CMK (cell line): ENCODE measurements at places on chromosomes 1 and 21.

DNA sequence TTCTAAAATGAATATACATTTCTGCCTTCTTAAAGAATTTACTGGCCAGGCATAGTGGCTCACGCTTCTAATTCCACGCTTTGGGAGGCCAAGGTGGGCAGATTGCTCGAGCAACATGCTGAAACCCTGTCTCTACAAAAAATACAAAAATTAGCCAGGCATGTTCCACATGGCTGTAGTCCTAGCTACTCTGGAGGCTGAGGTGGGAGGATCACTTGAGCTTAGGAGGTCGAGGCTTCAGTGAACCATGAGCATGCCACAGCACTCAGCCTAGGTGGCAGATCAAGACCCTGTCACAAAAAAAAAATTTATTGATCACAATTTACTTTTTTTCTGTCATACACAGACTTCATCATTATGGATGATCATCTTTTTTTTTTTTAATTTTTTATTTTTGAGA lies 11.5 kb downstream of the CDC14A start:
- no peak for DNase-seq

DNA sequence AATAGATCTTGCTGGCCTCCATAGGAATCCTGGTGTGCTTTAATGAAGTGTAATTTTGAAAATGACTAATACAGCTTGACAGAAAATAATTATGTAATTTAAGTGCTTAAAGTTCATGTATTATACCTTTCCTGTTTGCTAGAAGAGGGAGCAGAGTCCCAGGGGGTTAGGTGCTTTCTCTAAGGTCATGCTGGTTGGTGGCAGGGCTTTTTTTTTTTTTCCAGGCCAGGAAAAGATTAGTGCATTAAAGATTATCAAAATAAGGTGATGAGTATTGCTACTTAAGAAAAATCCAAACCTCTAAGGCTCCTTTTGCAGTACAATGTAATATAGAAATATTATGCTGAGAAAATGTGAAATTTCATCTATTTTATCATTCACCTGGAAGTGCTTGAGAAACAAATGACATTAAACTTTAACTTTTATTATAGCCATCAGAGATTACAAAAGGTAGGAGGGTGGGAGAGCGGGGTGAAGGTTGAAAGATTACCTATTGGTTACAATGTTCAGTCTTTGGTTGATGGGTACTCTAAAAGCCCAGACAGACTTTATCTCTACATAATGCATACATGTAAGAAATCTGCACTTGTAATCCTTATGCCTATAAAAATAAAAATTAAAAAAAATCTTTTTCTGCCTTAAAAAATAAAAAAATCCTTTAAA lies 110.8 kb downstream of the RABGAP1L start:
- DNase-seq, result no peak

- DNase-seq, result no peak
Observed at GRCh38 chr1:53643041-53643880, 95.7 kb downstream of the GLIS1 start.

- no peak for DNase-seq
Observed at GRCh38 chr1:177172866-177173265, 2.1 kb downstream of the BRINP2 start.

DNA sequence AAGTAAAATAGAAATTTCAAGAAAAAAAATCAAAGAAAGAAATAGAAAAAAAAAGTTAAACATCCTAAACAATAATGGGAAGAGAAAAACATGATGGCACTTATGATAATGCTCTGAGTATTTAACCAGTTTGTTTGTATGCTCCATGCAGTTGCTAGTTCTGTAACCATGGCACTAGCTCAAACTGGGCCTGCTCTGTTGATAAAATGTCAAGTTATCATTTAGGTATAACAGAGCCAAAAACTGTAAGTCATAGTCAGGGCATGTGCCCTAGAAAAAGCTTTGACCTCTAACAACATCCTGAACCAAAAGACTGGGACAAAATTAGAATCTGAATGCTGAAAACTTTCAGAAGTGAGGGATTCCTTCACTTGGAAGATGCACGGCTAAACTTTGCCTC lies 148.9 kb downstream of the KCNT2 start:
- DNase-seq, result no peak

DNA sequence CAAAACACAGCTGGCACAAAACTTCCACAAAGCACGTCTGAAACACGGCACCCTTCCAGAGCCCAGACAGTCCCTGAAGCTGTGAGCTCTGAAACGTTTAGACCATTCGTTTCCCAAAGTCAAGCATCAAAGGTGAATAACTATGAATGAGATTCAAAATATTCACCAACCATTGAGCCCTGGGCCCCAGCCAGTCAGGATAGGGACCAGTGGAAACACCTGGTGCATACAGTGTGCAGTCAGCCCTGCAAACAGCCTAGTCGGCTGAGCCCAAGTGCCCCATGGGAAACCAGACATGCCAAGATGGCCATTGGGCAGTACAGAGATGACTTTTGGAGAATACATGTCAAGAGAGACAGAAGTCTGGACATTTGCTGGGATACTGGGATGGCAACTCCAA lies 90.4 kb upstream of the EDN2 start:
- no peak for DNase-seq

DNA sequence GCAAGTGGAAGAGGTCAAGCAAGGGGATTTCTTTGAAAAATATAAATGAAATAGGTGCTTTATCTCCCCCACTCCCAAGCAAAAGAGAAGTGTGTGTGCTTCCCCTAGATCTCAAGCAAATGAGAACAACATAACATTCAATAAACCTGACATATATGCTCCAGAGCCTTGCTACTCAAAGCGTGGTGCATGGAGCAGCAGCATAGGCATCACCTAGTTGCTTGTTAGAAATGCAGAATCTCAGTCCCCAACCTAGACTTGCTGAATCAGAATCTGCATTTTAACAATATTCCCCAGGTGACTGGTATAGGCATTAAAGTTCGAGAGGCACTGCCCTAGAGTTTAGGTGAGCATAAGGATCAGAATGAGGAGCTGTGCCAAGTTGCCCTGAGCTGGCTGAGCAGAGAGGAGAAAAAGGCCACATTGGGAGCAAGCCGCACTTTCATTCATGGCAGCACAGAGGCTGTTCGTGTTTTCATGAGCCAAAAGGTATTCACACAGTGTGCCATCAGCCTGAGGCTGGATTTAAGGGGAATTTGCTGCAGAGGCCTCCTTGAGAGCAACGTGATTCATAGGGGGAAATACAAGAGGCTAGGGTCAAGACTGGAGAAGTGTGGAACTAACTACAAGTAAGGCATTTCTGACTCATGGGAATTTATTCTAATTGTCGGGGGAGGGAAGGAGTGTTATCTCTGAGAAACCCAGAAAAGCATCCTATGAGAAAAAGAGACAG lies 14.3 kb upstream of the LPAR3 start:
- no peak for DNase-seq

DNA sequence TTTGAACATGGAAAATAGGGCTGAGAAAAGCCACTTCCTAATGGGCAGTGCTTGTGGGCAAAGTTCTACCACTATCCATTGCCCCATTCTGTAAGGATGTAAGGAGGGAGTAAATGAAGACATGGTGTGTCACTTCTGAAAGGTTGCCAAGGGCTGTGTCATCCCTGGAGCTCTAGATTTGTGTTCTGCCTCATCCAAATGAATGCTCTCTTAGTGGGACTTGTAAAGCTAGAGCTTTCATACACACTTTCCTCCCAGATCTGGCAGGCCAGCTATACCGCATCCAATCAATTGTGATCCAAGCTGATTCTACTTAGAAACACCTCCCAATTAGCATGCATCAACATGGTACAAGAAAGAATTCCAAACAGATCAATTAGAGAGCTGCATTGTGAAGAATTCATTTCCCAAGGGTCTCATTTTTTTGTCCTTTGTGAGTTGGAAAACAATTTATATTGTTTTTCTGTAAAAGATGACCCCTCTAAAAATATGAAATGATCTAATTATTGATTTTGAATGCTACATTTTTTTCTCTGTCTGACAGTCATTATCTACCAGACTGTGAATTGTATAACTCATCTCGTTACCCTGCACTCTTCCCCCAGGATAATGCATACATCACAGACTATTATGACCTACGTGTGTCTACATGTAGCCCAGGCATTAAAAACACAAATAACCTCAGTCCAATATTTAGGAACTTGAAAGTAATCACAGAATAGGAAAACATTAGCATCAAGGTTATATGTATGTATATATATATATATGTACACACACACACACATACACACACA lies 117.1 kb upstream of the DUSP10 start:
- no peak for DNase-seq

GRCh38 chr1:214029796-214030195 lies 42.0 kb downstream of the PROX1 start:
- DNase-seq, result no peak

DNA sequence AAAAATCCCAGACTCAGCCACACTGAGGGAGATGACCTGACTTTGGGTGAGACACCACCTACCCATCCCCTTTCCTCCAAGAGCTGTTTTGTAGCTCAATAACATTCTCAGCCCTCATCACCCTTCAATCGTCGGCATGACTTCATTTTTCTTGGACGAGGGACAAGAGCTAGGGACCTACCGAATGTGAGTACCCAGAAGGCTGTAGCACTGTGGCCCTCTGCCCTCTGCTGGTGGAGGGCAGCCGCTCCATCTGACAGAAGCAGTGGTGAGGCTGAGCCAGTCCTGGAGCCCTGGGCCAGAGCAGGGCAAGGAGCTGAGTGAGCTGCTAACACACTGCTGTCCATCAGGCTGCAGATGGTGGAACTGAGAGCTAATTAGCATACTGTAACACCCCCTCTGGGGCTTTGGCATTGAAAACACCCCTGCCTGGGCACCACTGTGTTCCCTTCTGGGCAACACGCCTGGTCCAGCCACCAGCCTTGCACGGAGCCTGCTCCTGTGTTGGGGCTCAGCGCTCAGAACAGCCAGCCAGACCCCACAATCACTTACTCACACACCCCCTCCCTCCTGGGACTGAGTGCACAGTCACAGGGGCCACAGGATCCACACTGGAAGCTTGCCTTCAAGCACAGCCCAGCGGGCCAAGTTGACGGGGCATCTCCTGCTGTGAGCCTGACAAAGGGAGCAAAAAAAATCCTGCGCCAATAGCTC lies 18.3 kb upstream of the ALPL start:
- DNase-seq, result no peak

DNA sequence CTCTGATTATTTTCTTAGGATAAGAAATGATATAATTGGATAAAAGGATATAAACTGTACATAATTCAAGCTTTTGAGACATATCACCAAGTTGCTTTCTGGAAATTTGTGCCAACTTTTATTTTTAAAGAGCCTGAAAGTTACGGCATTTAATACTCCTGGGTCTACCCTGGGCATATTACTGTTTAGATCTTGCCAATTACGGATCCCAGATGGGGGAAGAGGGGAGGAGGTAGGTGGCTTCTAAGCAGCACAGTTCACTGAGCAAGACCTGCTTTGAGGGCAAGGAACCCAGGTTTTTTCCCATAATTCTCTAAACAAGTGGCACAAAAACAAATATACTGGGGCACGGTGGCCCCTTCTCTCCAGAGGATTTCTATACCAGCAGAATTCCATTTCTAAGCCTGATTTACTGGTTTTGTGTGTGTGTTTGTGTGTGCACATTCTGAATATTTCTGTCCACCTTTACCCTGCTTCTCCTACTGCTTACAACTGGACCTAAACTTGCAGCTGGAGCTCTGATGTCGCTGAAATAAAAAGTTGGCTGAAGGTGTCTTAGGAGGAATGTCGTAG lies 76.7 kb downstream of the LAMC2 start:
- no peak for DNase-seq

GRCh38 chr1:203325418-203326091 lies 20.2 kb downstream of the BTG2 start:
- no peak for DNase-seq

DNA sequence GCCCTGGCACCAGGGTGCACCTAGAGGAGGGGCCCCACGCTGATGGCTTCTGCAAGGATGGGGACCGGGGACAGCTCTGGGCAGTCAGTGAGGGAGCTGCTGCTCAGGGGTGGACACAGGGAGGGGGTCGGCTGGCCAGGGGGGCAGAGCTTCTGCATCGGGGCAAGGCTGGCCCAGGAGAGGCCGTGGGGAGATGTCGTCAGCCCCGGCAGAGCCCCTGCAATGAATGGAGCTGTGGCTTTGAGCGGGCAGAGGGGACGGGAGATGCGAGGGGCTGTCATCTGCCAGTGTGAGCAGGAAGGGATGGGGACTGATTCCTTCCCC lies 31.8 kb downstream of the SLX9 start:
- DNase-seq, result no peak

- no peak for DNase-seq
Observed at GRCh38 chr1:117058810-117059209, 1.3 kb upstream of the TTF2 start.

GRCh38 chr1:180615493-180616290 lies 16.1 kb upstream of the XPR1 start:
- no peak for DNase-seq

DNA sequence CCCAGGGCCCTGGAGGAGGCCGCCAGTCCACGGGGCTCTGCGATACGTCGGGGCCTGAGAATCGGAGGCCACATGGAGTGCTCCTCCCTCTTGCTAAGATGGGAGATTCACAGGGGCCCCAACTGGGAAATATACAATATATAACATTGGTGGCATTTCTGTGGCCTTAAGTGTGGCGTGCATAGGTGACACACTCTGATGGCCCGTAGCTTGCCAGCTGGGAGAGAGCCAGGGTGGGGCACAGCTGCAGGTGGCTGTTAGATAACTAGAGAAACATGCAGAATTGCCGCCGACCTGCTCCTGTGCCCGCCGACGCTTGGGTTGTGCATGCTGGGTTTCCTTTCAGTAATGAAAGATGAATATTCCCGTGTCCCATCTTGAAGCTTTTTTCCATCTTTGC lies 30.1 kb downstream of the UMODL1 start:
- DNase-seq, result no peak

- no peak for DNase-seq
Observed at GRCh38 chr1:47023268-47024140, at the start of gene CYP4X1. Gene CYP4X1 (plus strand): TSS chr1:47023669. CDS start chr1:47023818, 149 bp downstream.

GRCh38 chr1:111140680-111140967 lies 601 bp downstream of the CEPT1 start:
- DNase-seq, result no peak

GRCh38 chr1:79124756-79125155 lies 118.2 kb upstream of the ADGRL4 start:
- no peak for DNase-seq

DNA sequence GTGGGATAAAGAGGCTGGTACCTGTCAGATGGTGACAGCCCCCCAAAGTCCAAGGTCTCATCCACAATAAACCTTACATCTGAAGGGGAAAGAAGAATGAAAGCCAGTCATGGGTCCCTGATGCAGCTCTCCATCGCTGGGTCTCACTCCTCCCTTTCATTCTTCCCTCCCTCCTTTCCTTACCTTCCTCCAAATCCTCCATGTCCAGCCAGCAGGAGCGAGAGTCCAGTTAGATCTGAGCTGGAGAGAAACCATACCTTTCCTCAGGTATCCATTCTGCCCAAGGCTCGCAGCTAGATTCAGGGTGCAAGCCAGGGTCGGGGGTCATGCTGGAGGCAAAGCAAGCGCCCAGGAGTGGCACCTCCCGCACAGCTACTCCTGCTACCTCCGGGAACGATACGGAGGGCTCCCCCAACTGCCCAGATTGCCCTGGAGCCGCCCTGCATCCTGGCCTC lies 421 bp downstream of the PSRC1 start:
- no peak for DNase-seq

- no peak for DNase-seq
Observed at GRCh38 chr1:166489356-166489669, 322.5 kb upstream of the FAM78B start.

- no peak for DNase-seq
Observed at GRCh38 chr1:117025568-117025967, 24.0 kb downstream of the CD101 start.
